Esophagus squamous epithelium (tissue), 5 donors: ENCODE measurements at places on chromosomes 2 and 18. TPM values are rescaled to one million over a fixed set of nuclear protein-coding genes. Genes with fewer than 3 reads are reported as not detected.

The REEP1 gene
- total RNA-seq: 2.1 TPM

The SERPINB12 gene
- total RNA-seq: 1.5 TPM

GRCh38 chr18:48833701-48834412 is 116.9 kb downstream of the SMAD7 start:
- peak overlapping the region; percentile 20 for H3K4me3 ChIP-seq
- peak overlapping the region; percentile 8 for H3K27ac ChIP-seq
- H3K36me3 ChIP-seq: no peaks in the 10 kb centered on the region
- no peaks in the 10 kb centered on the region for H3K27me3 ChIP-seq
- H3K4me1 ChIP-seq: peaks cover 21% of the 10 kb centered on the region

DNA sequence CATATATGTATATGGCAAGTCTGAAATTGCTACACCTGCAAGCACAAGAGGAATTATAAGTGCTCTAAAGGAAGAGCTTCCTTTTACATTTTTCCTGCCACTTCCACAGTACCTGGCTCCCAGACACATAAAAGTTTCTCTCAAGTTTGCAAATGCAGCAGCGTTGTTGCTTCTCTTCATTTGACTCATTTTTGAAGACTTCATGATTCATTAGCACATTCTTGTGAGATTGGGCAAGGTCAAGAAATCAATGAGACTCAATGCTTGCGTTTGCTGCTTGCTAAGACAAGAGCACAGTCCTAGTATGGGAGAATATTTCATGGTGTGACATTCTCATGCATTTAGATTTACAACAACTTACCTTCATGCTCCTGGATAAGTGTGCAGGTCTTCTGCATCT is 42.6 kb upstream of the PDCL3 start:
- H3K36me3 ChIP-seq: no peaks in the 10 kb centered on the region
- H3K4me3 ChIP-seq: no peak overlapping the region
- H3K27ac ChIP-seq: no peak overlapping the region
- H3K4me1 ChIP-seq: no peaks in the 10 kb centered on the region
- H3K27me3 ChIP-seq: no peaks in the 10 kb centered on the region
- no peak for DNase-seq

DNA sequence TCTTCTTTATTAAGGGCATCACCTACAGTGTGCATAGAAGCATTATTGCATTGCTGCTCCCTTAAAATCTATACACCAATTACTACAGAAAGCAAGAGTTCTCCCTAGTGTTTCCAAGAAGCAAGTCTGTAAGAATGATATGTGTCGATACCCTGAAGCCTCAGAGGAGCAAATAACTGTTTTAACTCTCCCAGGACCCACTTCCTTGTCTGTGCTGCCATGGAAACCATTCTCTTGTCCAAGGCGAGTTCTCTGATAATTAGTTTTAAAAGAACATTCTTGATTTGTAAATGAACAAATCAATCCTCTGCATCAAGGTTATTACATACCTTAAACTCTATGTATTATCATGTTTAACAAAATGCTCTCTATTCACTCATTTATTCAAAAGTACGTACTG is 326.8 kb upstream of the KLHL14 start:
- DNase-seq: no peak
- H3K27me3 ChIP-seq: no peaks in the 10 kb centered on the region
- H3K4me1 ChIP-seq: no peaks in the 10 kb centered on the region
- no peaks in the 10 kb centered on the region for H3K36me3 ChIP-seq

GRCh38 chr2:71120195-71120594 is 9.8 kb downstream of the MCEE start:
- peak overlapping the region; percentile 73 for H3K27ac ChIP-seq
- no peaks in the 10 kb centered on the region for H3K27me3 ChIP-seq
- H3K4me1 ChIP-seq: no peaks in the 10 kb centered on the region
- H3K36me3 ChIP-seq: no peaks in the 10 kb centered on the region
- no peak for DNase-seq
- no peak overlapping the region for H3K4me3 ChIP-seq

- no peak overlapping the region for H3K4me3 ChIP-seq
- no peak overlapping the region for H3K27ac ChIP-seq
- no peaks in the 10 kb centered on the region for H3K27me3 ChIP-seq
- no peaks in the 10 kb centered on the region for H3K4me1 ChIP-seq
- no peak for DNase-seq
Observed at GRCh38 chr2:128069769-128070168, 21.2 kb upstream of the UGGT1 start.

DNA sequence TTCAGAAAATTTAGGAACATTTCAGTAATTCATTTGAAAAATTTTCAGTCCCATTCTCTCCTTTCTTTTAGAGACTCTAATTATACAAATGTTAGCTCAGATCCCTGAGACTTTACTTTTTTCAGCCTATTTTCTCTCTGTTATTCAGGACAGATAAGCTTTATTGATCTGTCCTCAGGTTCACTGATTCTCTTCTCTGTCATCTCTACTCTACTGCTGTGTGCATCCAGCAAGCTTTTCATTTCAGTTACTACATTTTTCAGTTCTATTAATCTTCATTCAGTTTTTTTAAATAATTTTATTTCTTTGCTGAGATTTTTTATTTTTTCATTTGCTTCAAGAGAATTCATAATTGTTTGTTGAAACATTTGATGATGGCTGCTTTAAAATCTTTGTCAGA is 22.1 kb upstream of the PIK3C3 start:
- no peaks in the 10 kb centered on the region for H3K27me3 ChIP-seq
- no peaks in the 10 kb centered on the region for H3K4me1 ChIP-seq

- H3K36me3 ChIP-seq: no peaks in the 10 kb centered on the region
- H3K4me1 ChIP-seq: peaks cover 48% of the 10 kb centered on the region
- H3K27ac ChIP-seq: no peak overlapping the region
Observed at GRCh38 chr2:54950811-54951210, 99.4 kb downstream of the RTN4 start.

The MLPH gene
- total RNA-seq: 1.8 TPM

DNA sequence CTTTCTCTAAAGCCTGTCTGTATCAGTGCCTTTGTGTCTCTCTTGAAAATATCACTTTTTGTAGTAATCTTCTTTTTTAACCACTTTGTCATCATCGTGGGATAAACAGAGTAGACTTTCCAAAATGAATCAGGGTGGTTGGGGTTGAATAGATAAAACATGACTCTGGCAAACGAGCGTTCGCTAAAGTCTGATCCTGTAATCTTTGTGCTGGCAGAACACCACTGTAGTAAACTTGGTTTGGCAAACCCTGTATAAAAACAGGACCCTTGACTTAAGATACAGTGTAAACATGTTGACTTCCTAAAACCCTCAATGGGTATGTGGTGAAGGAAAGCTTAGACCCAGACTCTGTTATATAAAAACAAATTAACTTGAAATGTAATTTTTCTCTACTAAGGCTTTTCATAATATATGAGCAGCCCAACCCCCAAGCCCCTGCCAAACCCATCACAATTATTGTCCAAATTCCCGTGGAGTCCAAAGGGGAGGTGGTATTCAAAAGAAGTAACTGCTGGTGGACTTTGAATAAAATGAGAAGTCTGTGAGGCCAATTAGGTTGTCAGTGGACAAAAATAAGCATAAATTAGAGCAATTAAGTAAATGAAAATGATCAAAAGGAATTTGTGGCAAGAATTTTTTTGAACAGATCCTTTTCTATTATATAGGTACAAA is 52.2 kb downstream of the COLEC12 start:
- no peak overlapping the region for H3K4me3 ChIP-seq
- no peaks in the 10 kb centered on the region for H3K4me1 ChIP-seq
- peak overlapping the region; percentile 74 for H3K27ac ChIP-seq
- H3K27me3 ChIP-seq: no peaks in the 10 kb centered on the region

- H3K4me1 ChIP-seq: peaks cover 60% of the 10 kb centered on the region
- peak overlapping the region; percentile 85 for H3K27ac ChIP-seq
- H3K4me3 ChIP-seq: peak overlapping the region; percentile 55
- H3K27me3 ChIP-seq: no peaks in the 10 kb centered on the region
- no peaks in the 10 kb centered on the region for H3K36me3 ChIP-seq
Observed at GRCh38 chr2:239266779-239267287, 134.0 kb downstream of the HDAC4 start.

DNA sequence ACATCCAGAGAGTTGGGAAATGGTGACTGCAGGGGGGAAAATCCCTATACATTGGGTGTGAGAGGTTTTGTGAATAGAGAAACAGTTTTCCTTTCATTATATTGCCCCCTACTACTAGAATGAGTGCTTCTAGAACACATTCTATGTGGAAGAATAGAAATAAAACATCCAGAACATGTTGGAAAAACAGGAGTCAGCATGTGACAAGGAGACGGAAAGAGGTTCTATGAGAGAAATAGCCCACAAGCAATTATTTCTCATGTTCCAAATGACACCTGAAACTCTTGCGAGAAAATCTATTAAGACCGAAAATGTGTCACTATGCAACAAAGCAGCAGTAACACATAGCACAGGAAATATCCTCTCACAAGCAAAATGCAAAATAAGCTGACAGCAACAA is 202.7 kb upstream of the SPOPL start:
- H3K27ac ChIP-seq: no peak overlapping the region
- H3K27me3 ChIP-seq: no peaks in the 10 kb centered on the region
- no peak for DNase-seq
- H3K36me3 ChIP-seq: no peaks in the 10 kb centered on the region
- no peak overlapping the region for H3K4me3 ChIP-seq
- H3K4me1 ChIP-seq: no peaks in the 10 kb centered on the region

DNA sequence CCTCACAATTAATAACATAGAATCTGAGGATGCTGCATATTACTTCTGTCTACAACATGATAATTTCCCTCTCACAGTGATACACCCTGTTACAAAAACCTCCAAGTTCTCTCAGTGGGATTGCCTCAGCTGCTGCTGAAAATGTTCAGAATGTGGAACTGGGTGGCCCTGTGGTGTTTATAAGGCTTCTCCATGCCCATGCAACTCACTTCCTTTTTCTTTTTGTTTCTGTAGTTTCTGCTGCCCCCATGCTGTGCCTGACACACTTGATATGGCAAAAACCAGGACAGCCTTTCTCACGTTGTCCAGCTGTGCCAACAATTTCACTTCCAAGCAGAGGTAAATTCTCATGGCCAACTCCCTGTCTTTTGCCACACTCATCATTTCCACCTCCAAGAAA is 206.2 kb downstream of the RPIA start:
- no peaks in the 10 kb centered on the region for H3K27me3 ChIP-seq
- no peak for DNase-seq
- no peaks in the 10 kb centered on the region for H3K36me3 ChIP-seq
- no peak overlapping the region for H3K27ac ChIP-seq

- no peak overlapping the region for H3K4me3 ChIP-seq
- no peaks in the 10 kb centered on the region for H3K27me3 ChIP-seq
- no peaks in the 10 kb centered on the region for H3K36me3 ChIP-seq
- no peak for DNase-seq
- no peak overlapping the region for H3K27ac ChIP-seq
Observed at GRCh38 chr2:172772633-172773032, 37.0 kb downstream of the RAPGEF4 start.

DNA sequence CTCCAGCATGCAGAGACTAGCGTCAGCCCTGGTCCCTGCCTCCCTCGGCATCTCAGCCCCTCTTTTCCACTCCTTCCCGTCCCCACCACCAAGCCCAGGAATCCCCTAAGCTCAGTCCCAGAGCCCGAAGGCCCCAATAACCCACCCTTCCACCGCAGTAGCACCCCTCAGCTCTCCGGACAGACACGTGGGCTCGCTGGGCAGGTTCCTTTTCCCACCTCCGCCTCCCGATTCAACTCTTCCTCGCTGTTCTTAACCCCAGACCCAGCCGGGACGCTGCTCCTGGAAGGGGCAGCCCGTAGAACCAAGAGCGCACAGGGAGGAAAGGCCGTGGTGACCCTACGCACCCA is 1.4 kb downstream of the IHH start:
- no peak for DNase-seq
- peaks cover 40% of the 10 kb centered on the region for H3K4me1 ChIP-seq
- no peak overlapping the region for H3K27ac ChIP-seq
